Chondrocyte (in vitro differentiated cells): ENCODE measurements at places on chromosomes 13 and 19. TPM values are rescaled to one million over a fixed set of nuclear protein-coding genes. Genes with fewer than 3 reads are reported as not detected.

GRCh38 chr19:12886651-12886968, 391 bp downstream of the KLF1 start:
- H3K4me3 ChIP-seq = no peak overlapping the region
- H3K27me3 ChIP-seq = peaks cover 20% of the 10 kb centered on the region

LGALS14 gene
- not detected in 3 replicates for total RNA-seq

TJP3 gene
- not detected in 3 replicates for total RNA-seq

GSK3A gene
- 38.9 to 43.6 TPM (median 42.0 TPM) in 3 replicates for total RNA-seq

ZNF729 gene
- not detected in 3 replicates for total RNA-seq
